Activated CD8-positive, alpha-beta memory T cell treated with anti-CD3 and anti-CD28 coated beads, Interleukin-2, amount 10 ng/mL, durations not matched to agents 7 days and 5 days (primary cell): ENCODE measurements at places on chromosomes 5 and 9. TPM values are rescaled to one million over a fixed set of nuclear protein-coding genes. Genes with fewer than 3 reads are reported as not detected.

DNA sequence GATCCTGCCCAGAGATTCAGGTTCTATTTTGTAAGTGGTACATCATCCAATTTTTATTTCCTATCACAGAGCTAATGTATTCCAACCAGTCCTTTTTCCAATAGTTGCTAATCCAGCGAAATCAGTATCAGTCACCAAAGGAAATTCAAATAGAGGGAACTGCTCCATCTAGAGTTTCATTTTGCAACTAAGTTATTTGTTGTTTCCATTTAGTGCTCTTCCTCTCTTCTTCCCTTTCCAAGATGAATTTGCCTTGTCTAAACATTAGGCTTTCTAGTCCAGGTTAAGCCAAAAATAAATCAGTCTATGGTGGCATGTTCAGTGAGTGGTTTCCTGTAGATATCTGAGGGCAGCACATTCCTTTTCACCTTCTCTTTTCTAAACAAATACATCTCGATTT is 79.8 kb upstream of the SPATA31D4 start:
- no peak for DNase-seq

GRCh38 chr5:11346336-11346735 is 557.9 kb downstream of the CTNND2 start:
- no peak for DNase-seq

GRCh38 chr9:70197216-70198044 is 61.3 kb upstream of the SMC5 start:
- DNase-seq = no peak

DNA sequence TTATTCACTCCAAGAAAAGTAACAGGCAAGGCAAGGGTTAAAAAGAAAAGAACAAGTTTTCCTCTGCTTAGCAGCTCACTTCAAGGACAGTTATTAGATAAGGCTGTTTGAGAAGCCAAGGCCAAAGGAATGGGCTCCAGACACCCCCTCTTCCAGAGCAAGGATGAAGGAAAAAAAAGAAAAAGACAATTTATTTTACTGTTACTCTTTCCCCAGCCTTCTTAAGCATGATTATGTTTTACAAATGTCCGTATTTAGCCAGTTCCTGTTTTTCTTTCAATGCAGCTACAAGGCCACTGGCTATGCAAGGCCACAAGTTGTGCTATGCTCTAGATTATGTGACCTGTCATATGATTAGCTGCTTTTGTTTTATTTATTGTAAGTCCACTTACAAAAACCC is 106.5 kb upstream of the SIMC1 start:
- DNase-seq = no peak

DNA sequence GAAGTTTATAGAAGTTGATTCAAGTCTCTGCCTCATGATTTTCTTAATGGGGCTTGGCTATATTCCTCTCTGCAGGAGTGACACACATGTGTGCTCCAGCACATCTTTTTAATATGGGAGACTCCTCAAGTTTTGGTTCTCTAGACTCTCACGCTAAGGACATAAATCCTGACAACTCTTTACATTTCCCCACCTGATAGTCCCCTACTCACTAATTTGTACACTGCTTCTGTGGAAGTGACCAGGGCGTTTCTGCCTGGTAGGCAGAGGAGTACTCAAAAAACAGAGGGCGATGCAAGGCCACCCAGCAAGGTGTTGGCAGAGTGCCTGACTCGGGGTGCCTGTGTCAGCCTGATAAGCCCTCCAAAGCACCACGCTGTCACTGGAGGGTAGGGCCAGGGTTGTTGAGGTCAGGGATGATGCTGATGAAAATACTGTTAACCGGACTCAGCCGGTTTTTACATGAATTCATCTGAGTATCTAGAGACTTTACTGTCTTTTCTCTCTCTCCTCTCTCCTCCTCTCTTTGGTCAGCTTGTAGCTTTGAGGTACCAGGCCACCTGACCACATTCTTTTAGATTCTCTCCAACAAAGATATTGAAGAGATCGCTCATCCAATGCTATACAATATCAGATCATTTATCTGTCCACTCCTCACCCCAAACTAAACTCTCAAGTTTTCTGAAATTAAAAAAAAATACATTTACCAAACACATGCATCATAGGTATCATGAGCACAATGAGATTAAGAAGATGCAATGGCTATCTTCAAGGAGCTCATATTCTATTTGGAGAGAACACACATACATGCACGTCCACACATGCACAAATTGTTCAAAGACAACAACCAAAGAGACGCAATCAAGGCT is 205.2 kb downstream of the PIK3R1 start:
- no peak for DNase-seq

GRCh38 chr5:78746021-78746770 is 97.6 kb upstream of the LHFPL2 start:
- no peak for DNase-seq

- DNase-seq = no peak
These were observed 141.1 kb upstream of the DAP start for GRCh38 chr5:10902145-10902544.

Gene FGF1
- not detected for total RNA-seq

Gene LCN12
- total RNA-seq = 0.68 TPM

Gene LVRN
- total RNA-seq = 0.23 TPM
